Naive thymus-derived CD8-positive, alpha-beta T cell (primary cell): ENCODE measurements at places on chromosomes 5 and 9. TPM values are rescaled to one million over a fixed set of nuclear protein-coding genes. Genes with fewer than 3 reads are reported as not detected.

KCNMB1 gene
- not detected for total RNA-seq

GRCh38 chr5:151005187-151005949 lies 15.0 kb upstream of the GPX3 start:
- no peak overlapping the region for H3K4me3 ChIP-seq
- no peaks in the 10 kb centered on the region for H3K4me1 ChIP-seq
- DNase-seq: no peak
- no peaks in the 10 kb centered on the region for H3K36me3 ChIP-seq
- H3K27me3 ChIP-seq: peaks cover 10% of the 10 kb centered on the region

DNA sequence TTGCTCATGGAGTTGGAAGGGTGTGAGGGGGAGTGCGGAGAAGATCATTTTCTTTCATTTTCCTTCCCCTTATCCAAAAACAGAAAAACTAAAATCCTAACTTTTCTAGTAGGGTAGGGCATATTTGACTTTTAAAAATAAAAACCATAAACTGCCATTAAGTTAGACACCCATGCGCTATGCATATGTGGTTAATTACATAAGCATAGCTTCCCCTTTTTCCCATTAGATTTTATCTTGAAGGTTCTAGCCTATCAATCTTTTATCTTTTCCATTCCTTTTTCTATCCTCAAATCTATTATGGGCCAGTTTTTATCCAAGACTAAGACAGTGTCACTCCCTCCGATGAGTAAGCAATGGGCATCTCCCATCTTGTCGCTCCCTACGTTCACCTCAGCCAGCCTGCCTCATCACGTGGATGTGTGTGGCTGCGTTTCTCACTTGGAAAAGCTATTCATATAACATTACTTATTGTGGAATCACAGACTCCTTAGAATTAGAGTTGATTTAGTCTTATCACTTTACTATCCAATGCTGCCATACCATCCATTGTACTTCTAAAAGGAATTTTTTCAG lies 49.2 kb downstream of the PCSK5 start:
- no peaks in the 10 kb centered on the region for H3K27me3 ChIP-seq
- H3K36me3 ChIP-seq: peaks cover 15% of the 10 kb centered on the region
- H3K27ac ChIP-seq: peak overlapping the region; percentile 22

- H3K27ac ChIP-seq: no peak overlapping the region
- peaks cover 23% of the 10 kb centered on the region for H3K27me3 ChIP-seq
- no peak overlapping the region for H3K4me3 ChIP-seq
- no peaks in the 10 kb centered on the region for H3K4me1 ChIP-seq
- DNase-seq: no peak
Measured at GRCh38 chr5:170660531-170660930, 123.0 kb upstream of the GABRP start.

PCDHGA9 gene
- 0.13 TPM for total RNA-seq

ARL14EPL gene
- not detected for total RNA-seq
